ENCODE measurements at places on chromosomes 7 and 10.

- no peak for DNase-seq
These were observed 644 bp upstream of the ABI1 start for GRCh38 chr10:26861205-26861998.

- no peak for DNase-seq
These were observed 70.0 kb upstream of the PHYHIPL start for GRCh38 chr10:59106441-59106840.

- no peak for DNase-seq
These were observed 10.2 kb downstream of the LMTK2 start for GRCh38 chr7:98116656-98117461.

DNA sequence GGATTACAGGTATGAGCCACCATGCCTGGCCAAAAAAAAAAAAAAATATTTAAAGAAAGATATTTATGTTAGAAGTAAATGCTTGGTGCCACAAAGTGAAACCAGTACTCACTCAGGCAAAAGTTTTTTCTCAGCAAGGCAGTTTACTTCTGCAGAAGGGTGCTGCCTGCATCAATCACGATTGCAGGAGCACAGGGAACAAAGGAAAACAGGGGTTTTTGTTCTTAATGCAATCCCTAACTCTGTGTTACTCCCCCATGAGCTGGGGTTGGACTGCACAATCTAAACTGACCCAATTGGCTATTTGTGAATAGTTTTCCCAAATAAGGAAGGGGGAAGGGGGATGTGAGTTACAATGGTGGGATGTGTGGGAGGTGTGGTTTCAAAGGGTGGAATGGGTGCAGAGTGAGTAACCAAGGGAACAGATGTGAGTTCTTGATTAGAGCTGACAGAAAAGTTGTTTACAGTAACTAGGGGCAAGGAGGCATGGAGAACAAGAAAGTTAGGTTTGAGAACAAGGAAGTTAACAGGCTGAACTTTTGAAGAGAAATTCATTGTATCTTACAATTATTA, 255.4 kb downstream of the TYW1 start:
- DNase-seq, result no peak

DNA sequence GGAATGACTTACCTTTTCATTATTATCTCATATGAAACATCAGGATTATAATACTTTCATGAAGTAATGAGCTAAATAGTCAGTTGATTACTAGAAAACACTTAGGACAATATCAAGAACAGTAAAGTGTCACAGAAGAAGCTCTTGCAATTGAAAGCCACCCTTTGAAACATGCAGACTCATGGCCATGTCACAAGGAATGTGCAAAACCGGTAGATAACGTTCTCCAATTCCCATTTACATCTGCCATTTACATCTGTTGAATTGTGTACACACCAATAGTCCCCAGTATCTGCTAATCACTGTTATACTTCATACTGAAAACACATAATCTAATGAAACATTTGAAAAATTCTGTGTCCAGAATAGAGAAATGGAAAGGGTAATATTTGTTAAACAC, 237.5 kb downstream of the CREB5 start:
- no peak for DNase-seq

- DNase-seq, result no peak
These were observed 48.3 kb downstream of the ZNF783 start for GRCh38 chr7:149310113-149310836.

GRCh38 chr10:116683166-116683565, 59.2 kb downstream of the HSPA12A start:
- no peak for DNase-seq

DNA sequence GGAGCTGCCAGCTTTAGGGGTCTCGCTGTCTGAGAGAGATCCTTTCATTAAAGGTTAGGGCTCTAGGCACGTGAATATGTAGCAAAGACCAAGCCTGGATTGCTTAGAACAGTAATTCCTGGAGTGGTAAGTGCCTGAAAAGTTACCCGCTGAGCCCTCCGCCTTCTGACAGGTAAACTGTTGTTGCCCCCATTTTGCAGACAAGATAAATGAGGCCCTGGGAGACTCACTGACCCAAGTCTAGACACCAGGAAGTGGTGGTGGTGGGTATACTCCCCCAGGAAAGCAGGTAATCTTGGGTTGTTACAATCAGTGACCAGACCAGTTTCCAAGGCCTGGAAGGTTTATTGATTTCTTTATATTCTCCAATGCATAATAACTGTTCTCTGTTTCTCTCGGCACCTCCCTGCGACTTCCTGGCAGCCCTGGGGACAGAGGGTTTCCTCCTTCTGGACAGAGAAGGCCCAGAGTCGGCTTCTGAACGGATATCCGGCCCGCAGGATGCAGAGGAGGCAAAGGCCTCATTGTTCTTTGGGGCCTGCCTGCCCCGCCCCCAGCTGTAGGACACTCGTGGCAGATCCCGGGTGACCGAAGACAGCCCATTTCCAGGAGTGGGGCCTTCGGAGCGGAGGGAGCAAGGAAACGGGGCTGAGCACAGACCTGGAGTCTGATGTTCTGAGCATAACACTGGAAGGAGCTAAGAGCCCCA, 1.3 kb upstream of the GRK5 start:
- DNase-seq, result peak; percentile 40

- no peak for DNase-seq
These were observed 16.2 kb upstream of the CRHR2 start for GRCh38 chr7:30698481-30698880.

DNA sequence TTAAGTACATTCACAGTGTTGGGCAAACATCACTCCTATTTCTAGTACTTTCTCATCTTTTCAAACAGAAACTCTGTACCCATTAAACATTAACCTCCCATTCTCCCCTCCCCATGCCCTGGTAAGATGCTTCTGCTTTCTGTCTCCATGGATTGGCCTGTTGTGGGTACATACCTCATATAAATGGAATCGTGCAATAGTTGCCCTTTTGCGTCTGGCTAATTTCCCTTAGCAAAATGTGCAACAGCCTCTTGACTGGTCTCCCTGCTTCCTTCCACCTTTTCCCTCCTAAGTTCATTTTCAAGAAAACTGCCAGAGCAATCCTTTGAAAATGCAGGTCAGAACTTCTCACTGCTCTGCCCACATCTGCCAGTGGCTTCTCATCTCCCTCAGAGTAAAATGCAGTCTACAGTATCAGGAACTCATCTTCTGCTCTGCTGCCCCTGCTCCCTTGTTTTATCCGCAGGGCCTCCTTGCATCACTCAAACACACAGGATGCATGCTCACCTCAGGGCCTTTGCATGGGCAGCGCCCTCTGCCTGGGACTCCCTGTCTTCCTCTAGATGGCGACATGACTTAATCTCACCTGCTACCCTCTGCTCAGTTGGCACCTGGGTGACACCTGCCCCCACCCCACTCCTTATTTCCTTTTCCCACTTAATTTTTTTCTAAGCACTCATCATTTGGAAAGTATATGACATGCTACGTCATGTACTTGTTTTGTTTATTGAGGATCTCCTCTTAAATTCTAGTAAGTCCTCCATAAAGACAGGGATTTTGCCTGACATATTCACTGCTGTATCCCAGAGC, 44.3 kb upstream of the ECHDC3 start:
- no peak for DNase-seq

DNA sequence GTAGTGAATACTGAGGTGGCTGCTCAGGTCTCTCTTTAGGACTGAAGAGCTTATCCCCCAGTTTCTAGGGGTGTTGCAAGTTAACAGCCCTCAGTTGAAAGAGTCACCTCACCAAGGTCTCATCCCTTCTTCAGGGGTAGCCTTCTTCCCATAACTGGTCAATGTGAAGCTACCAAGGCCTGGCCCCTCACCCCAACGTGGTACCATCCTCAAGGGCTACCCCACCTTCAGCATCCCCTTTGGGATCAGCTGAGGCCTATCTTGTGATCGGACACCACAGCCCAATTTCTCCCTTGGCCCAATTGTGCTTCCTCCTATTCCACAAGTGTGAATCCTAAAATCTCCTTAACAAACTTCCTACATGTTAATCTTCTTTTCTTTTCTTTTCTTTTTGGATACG, 289.5 kb upstream of the MKLN1 start:
- no peak for DNase-seq

- DNase-seq, result no peak
These were observed 977 bp downstream of the CACNB2 start for GRCh38 chr10:18140957-18141845.

DNA sequence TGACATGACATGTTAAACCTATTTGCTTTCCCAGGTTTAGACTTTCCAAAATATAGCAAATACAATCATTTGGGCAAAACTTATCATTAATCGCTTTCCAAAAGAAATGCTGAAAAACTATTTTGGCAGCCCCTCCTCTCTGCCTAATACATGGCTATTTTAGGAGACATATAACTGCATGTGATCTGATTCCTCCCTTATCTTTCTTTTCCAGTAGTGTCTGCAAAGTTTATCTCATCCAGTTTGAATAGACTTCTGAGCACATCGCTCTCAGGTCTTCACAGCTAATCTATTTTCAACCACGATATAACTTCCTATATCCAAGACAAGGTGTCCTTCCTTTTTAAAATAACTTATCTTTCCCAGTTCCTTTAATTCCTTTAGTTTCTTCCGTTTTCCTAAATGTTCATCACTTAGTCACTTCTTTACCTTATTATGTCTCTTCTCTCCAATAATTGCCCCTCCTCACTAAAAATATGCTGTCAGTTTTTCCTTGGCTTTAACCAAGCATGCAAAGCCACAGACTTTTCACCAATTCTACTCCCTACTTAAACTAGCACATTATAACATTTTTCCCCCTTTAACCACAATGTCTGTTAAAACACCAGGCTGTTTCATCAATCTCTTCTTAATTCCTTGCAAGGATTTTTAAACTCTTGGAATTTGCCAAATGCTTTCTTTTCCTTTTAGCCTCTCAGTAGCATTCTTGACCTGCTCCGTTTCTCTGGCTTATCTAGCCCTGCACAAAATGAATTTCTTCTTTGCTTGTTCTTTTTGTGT, 24.4 kb downstream of the GNG11 start:
- no peak for DNase-seq

- DNase-seq, result no peak
These were observed 254.0 kb downstream of the USP6NL start for GRCh38 chr10:11357439-11357838.

GRCh38 chr10:105070952-105071351, 429.9 kb downstream of the SORCS3 start:
- DNase-seq, result no peak

GRCh38 chr7:43583424-43584194, 701 bp downstream of the STK17A start:
- peak; percentile 40 for DNase-seq

DNA sequence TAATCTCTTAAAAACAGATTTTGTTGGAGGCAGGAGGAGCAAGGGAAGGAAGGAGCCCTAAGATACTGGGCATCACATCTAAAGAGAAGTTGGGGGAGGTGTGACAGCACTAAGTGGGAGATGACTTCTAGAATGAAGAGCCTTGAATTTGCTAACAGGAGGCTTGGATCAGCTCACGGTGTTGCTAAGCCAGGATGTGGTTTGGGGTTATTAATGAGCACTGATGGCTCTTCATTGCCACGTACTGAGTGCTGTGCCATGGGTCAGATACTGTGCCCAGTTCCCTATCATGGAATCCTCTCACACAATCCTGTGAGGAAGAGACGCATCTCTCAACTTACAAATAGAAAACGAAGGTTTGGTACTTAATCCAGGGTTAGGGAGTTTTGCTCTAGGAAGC, 78.5 kb downstream of the C7orf25 start:
- DNase-seq, result no peak

- no peak for DNase-seq
These were observed 22.9 kb upstream of the NANOS1 start for GRCh38 chr10:119006451-119007210.

DNA sequence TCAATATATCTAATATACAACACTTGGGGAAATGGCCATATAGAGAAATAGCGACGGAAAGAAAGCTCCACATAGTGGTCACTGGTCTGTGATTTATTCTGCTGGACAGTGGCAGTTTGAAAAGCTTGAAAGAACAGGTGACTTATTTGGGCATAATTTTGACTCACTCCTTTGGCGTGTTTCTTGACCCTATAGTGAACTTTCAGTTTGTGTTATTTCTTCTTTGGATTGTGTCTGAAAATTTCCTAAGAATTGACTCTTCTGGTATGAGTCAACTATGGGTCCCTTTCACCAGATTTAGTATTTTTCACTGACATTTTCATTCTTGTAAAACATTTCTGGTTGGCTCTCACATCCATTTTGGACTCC, 25.8 kb upstream of the IMMP2L start:
- DNase-seq, result no peak

DNA sequence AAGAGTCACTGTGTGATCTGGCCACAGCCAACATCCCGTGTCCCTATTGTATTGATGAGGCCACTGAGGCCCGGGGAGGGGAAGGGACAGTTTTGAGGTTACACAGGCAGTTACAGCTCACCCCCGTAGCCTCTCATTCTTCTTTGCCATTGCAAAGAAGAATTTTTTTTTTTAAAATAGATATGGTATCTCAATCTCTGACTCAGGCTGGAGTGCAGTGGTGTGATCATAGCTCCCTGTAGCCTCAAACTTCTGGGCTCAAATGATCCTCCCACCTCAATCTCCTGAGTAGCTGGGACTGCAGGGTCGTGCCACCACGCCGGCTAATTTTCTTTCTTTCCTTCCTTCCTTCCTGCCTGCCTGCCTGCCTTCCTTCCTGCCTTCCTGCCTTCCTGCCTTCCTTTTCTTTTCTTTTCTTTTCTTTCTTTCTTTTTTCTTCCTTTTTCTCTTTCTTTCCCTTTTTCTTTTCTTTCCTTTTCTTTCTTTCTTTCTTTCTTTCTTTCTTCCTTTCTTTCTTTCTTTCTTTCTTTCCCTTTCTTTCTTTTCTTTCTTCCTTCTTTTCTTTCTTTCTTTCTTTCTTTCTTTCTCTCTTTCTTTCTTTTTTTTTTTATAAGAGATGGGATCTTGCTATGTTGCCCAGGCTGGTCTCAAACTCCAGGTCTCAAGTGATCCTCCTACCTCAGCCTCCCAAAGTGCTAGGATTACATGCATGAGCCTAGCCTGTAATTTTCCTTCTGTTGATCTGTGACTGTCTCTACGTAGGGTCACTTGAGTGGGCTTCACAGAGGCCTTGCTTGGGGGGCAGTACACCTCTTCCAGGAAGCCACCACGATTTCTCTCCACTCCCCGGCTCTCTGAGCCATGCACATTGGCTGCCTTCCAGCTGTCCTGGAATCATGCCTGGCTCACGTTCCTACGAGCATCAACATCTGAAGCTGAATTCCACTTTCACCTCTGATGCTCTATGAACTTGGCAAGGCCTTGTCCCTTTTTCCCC, 31.3 kb downstream of the TMEM270 start:
- no peak for DNase-seq

DNA sequence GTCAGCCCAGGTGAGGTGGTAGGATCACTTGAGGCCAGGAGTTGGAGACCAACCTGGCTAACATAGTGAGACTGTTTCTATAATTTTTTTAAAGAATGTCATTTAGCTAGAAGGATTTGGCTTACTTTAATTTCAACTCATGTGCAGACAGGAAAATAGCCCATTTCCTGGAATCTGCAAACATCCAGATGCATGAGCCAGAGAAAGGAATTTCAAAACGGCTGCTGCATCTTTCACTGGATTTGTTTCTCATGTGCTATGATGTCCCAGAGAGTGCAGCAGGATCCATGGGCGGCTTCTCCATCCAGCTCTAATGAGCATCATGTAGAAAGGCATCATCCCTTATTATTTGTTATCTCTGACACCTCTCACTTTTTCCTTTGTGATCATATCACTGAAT, 149.3 kb downstream of the GALNT17 start:
- no peak for DNase-seq

Measured in stimulated activated CD4-positive, alpha-beta T cell treated with anti-CD3 and anti-CD28 coated beads, Interleukin-12 subunit alpha, Interleukin-12 subunit beta, amount 100 ng/mL, for 24 hours (primary cell).